ENCODE measurements at places on chromosomes 5 and 9.

DNA sequence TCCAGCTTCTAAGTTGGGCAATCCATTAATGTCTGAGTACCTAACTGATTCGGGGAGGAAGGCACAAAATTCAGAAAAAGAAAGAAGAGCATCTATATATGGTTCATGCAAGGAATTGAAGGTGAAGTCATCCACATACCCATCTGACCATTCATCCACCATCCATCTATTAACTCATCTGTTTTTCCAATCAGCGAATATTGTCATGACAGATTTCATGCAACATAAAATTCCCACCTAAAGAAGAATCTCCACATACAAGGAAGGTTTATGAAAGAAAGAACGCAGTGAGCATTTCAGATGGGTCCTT lies 164.7 kb downstream of the GRIA1 start:
- DNase-seq = no peak

DNA sequence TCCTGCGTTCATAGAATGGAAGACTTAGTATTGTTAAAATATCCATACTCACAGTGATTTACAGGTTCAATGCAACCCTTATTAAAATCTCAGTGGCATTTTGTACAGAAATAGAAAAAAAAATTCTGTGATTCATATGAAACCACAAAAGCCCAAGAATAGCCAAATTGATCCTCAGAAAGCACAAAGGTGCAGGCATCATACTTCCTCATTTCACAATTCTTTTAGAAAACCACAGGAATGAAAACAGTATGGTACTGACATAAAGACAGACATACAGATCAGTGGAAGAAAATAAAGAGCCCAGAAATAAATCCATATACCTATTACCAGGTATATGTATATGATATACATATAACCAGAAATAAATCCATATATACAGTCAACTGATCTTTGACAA lies 86.8 kb upstream of the MEGF10 start:
- DNase-seq = peak; percentile 12

DNA sequence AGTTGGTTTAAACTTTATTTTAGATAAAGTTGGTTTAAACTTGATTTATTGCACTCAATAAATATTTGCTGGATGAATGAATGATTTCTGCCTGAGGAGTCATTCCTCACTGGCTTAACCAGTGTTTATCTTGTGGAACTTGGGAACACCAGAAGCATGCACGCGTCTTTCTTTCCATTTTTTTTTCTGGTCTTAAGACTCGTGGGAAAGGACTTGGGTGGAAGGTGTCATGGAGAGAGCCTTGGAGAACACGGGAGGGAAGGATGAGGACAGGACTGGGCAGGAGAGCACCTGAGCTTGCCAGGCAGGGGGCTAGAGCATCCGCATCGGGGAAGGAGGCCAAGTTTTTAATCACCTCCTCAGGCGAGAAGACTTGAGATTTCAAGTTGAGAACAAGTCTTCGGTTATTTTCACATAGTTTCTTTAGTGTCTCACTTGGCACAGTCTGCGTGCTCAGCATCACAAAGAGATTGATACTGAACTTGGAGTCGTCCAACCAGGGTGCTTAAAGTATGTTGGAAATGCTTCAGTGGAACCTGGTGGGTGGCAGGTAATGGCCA lies 144.2 kb downstream of the PDZD2 start:
- no peak for DNase-seq

DNA sequence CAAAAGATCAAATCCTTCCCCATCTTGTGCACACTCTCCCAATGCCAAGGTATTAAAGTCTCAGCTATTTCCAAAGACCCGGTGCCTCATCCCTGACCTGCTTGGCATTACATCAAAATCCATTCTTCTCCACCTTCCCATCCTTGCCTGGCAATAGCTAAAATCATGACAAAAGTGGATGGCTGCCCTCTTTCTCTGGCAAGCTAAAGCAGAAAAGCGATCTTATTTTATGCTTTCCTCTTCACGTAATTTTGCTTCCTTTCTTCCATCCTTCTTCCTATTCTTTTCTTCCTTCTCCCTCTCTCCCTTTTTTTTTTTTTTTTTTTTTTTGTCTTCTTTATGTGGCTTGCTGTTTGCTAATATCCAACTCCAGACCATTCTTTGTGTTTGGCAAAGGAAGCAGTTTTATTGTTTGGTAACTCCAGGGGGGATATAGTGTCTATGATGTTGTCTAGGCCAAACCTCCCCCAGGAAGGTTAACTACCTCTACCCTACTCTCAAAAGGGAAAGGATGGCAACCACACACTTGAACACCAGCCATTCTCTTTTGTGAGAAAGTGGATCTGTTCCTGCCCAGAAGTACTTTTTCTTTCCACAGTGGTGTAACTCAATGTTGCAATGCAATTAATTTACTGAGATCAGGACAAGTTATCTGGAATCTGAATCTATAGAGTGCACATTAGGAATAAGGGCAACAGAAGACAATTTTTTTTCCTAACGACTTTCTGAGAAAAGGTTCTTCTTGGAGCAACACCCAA lies 120.9 kb upstream of the TMEM161B start:
- no peak for DNase-seq

- peak; percentile 59 for DNase-seq
These were observed 566 bp upstream of the FOCAD start for GRCh38 chr9:20683351-20684034.
